Type B pancreatic cell (in vitro differentiated cells): ENCODE measurements at places on chromosomes 4 and X.

- H3K36me3 ChIP-seq, result no peaks in the 10 kb centered on the region
- peaks cover 9% of the 10 kb centered on the region for H3K4me1 ChIP-seq
- H3K4me3 ChIP-seq, result no peak overlapping the region
- DNase-seq, result no peak
- H3K27ac ChIP-seq, result no peak overlapping the region
- H3K27me3 ChIP-seq, result no peaks in the 10 kb centered on the region
Observed at GRCh38 chr4:18813055-18813454, 791.5 kb upstream of the LCORL start.

DNA sequence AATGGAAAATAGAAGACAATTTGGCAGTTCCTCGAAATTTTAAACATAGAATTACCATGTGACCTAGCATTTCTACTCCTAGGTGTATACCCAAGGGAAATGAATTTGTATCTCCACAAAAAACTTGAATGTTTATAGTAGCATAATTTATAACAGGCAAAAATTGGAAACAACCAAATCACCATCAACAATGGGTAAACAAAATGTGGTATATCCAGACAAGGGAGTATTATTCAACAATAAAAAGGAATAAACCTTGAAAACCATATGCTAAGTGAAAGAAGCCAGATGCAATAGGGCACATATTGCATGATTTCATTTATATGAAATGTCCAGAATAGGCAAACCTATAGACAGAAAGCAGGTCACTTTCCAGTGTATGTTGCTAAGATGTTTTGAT, 83.8 kb downstream of the SNX25 start:
- no peaks in the 10 kb centered on the region for H3K4me1 ChIP-seq
- no peak for DNase-seq
- no peak overlapping the region for H3K27ac ChIP-seq

DNA sequence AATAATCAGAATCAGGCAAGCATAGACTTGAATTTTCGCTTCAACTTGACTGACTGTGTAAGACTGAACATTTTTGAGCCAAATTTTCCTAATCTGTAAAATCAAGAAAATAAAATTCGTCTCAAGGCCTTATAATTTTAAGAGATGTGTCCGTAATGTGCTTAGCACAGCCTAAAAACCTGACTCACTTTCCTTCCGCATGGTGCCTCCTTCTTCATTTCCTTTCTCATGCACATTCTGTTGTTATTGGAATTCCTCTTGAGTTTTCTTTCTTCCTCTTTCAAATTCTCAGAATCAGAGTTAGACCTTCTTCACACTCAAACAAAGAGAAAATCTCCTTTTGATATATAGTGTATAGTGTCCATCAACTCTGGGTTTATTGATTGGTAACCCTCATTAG, 208.9 kb upstream of the SLIT2 start:
- no peaks in the 10 kb centered on the region for H3K36me3 ChIP-seq

GRCh38 chr4:103150677-103151076, 47.5 kb downstream of the CENPE start:
- no peaks in the 10 kb centered on the region for H3K4me1 ChIP-seq
- no peak overlapping the region for H3K4me3 ChIP-seq
- H3K27me3 ChIP-seq, result no peaks in the 10 kb centered on the region
- no peak for DNase-seq

DNA sequence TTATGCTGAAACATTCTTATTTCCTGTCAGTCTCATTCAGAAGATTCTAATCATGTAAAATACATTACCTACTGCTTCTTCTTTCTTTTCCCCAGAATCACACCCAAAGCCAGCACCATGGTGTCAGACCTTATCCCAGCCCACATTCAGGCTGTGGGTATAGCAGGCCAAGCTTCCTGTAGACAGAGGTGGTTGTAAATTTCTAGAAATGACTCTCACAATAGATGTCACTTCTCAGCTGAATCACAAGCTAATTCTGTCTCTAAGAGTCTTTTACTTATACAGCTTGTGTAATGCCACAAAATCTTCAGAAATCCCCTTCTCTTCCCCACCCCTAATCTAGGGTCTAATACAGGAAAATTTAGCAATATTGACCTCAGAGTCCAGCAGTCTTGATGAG, 239.6 kb downstream of the PARM1 start:
- no peaks in the 10 kb centered on the region for H3K36me3 ChIP-seq
- peaks cover 21% of the 10 kb centered on the region for H3K4me1 ChIP-seq
- H3K27ac ChIP-seq, result no peak overlapping the region
- DNase-seq, result no peak
- H3K4me3 ChIP-seq, result no peak overlapping the region

DNA sequence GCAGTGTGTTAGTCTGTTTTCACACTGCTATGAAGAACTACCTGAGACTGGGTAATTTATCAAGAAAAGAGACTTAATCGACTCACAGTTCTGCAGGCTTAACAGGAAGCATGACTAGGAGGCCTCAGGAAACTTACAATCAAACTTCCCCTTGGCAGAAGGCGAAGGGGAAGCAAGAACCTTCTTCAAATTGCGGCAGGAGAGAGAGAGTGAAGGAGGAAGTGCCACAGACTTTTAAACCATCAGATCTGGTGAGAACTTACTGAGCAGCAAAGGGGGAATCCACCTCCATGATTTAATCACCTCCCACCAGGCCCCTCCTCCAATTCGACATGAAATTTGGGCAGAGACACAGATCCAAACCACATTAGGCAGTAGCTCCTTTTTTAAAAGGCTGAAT, 59.2 kb upstream of the LEF1 start:
- peaks cover 5% of the 10 kb centered on the region for H3K4me1 ChIP-seq
- no peak overlapping the region for H3K4me3 ChIP-seq
- no peak for DNase-seq
- no peaks in the 10 kb centered on the region for H3K36me3 ChIP-seq

- no peaks in the 10 kb centered on the region for H3K27me3 ChIP-seq
- no peak overlapping the region for H3K4me3 ChIP-seq
- H3K36me3 ChIP-seq, result no peaks in the 10 kb centered on the region
- H3K4me1 ChIP-seq, result no peaks in the 10 kb centered on the region
Observed at GRCh38 chrX:124699876-124700275, 353.5 kb downstream of the SH2D1A start.
